ENCODE measurements at places on chromosomes 3 and 15.

- no peak for DNase-seq
These were observed 177.4 kb upstream of the PPP2R3A start for GRCh38 chr3:135788146-135788545.

DNA sequence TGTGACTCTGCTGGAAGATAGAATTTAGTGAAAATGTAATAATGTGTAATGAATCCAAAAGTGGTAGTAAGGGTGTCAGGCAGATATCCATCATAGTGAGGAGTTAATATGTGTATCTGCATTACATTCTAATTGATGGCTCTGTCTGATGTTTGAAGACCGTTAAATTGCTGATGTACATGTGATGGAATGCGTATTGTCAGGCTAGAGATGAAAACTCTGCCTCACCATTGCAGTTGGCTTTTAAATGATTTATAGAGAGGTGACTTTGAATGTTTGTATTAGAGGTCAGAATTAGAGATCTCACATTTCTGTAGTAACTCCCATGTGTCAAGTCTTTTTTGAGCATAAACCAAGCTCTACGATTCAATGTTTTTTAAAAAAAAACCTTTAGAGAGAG lies 234.6 kb downstream of the NAALADL2 start:
- DNase-seq, result no peak

GRCh38 chr3:140096037-140096436 lies 161.1 kb downstream of the CLSTN2 start:
- DNase-seq, result no peak

- no peak for DNase-seq
These were observed 64.0 kb downstream of the P3H2 start for GRCh38 chr3:190056742-190057141.

GRCh38 chr3:108103886-108104797 lies 13.3 kb upstream of the CD47 start:
- peak; percentile 53 for DNase-seq

DNA sequence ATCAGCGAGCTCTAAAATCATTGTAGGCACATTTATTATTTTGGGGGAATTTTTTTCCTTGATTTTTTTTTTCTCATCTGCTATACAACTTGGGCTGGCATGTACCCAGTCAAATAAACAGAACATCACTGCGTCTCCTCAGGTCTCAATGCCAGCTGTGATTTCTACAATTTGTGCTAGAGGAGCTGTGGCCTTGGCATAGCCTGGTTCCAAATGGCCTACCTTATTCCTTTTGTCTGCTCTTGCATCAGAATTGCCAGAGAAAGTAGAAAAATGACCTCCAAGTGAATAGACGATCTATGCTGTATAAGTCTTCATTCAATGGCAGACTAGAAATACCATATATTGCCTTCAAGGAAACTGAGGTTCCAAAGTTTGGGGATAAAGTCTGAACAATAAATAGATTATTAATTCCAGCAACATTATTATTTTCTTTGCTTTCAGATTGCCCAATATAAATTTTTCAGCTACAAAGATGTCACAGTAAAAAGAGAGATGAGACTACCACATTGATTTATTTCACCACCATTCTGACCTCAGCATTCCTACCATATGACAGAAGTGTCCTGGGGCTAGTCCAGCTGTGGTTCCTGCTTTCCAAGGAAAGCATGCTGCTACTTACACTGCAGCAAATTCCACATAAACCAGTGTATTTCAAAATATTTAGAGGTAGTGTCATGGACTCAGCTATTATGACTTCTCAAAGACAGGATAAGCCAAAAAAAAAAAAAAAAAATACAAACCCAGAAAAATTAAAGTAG lies 493.9 kb upstream of the ZNF385D start:
- no peak for DNase-seq

Measured in dermis microvascular lymphatic vessel endothelial cell (primary cell).